ENCODE measurements at places on chromosomes 5 and 9. TPM values are rescaled to one million over a fixed set of nuclear protein-coding genes. Genes with fewer than 3 reads are reported as not detected.

GRCh38 chr9:89745601-89746376 lies 141.0 kb downstream of the GADD45G start:
- DNase-seq, result no peak
- no peak overlapping the region for H3K27ac ChIP-seq
- H3K4me1 ChIP-seq, result no peaks in the 10 kb centered on the region
- H3K4me3 ChIP-seq, result no peak overlapping the region
- no peaks in the 10 kb centered on the region for H3K27me3 ChIP-seq

DNA sequence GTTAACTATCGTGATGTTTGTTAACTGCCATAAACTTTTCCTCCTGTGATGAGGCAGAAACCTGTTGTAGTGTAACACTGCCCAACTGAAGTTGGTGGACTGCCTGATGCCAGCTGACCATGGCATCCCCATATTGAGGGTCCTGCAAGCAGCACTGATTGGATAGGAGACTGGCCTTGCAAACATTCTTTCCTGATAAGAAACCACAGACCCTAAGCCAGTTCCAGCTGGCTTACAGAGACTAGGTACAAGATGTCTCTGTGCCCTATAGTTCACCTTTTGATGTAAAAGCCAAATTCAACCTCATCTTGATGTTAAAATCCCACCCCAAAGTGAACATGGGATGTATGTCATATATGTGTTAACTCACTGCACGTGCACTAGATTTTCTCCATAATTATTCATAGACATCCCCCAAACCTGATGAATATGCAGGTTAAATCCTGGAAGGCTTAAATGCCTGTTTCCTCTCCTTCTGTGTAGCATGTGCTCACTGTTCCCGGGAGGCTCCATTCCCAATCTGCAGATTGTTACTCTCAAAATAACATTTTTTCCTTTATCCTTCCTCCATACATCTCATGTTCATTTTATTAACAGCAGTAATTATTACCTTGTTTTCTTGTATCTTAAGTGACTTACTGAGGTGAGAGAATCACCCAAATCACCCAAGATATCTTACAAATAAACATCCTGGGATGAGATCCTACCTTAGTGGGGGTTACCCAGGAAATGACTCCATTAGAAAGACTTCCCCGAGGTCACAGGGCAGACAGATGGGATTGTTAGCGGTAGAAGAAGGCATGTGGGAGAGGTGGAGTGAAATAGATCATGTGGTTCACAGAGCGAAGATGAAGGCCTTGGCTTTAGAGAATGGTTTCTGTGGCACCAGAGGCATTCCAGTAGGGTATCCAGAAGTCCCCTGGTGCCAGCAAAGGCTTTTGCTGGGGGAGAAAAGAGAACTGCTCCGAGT lies 566.7 kb downstream of the CCDC171 start:
- no peak for DNase-seq
- H3K27me3 ChIP-seq, result no peaks in the 10 kb centered on the region
- no peaks in the 10 kb centered on the region for H3K4me1 ChIP-seq
- H3K4me3 ChIP-seq, result no peak overlapping the region
- no peaks in the 10 kb centered on the region for H3K36me3 ChIP-seq
- no peak overlapping the region for H3K27ac ChIP-seq

MSMP gene
- total RNA-seq, result not detected

DNA sequence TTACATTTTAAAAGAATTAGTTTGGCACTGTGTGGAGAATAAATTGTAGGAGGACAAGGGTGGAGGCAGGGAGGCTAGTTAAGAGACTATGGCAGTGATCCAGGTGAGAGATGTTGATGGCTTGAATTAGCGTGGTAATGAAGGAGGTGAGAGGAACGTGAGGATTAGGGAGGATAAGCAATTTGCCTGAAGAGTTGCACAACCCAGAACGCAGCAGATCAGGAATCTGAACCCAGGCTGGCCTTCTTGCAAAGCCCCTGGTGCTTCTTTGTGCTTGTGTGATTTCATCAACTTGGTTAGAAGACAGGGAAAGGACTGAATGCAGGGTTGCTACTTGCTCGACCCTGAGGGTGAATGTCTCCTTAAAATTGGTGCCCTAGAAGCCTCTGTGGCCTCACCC lies 6.9 kb upstream of the SCAMP1 start:
- no peaks in the 10 kb centered on the region for H3K27me3 ChIP-seq
- H3K4me1 ChIP-seq, result no peaks in the 10 kb centered on the region
- no peak for DNase-seq
- no peak overlapping the region for H3K27ac ChIP-seq
- H3K4me3 ChIP-seq, result no peak overlapping the region

GRCh38 chr5:180391276-180391675 lies 38.1 kb upstream of the GFPT2 start:
- H3K4me3 ChIP-seq, result no peak overlapping the region
- H3K27ac ChIP-seq, result no peak overlapping the region
- H3K27me3 ChIP-seq, result no peaks in the 10 kb centered on the region
- no peaks in the 10 kb centered on the region for H3K36me3 ChIP-seq

GRCh38 chr9:19148187-19148586 lies 20.9 kb upstream of the PLIN2 start:
- no peaks in the 10 kb centered on the region for H3K27me3 ChIP-seq
- no peaks in the 10 kb centered on the region for H3K4me1 ChIP-seq
- H3K27ac ChIP-seq, result no peak overlapping the region
- H3K36me3 ChIP-seq, result no peaks in the 10 kb centered on the region
- H3K4me3 ChIP-seq, result no peak overlapping the region

SLC46A2 gene
- total RNA-seq, result 0.16 TPM

DNA sequence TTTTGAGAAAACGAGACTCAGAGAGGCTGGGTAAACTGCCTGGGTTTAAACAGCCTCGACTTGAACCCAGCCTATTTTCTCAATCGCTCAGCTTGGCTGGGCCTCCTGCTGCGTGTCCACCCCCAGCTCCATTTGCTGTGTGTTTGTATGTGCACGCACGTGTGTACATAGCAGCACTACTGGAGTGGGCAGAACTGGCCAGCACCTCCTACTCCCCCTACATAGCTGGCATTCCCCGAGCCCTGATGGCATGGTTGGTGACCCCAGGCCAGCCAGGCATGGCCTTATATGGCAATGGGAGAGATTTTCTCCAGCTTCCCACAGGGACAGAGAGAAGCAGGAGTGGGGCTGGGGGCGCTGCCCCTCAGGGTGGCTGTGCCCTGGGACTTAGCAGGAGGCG lies 4.1 kb downstream of the AIF1L start:
- no peak overlapping the region for H3K27ac ChIP-seq
- no peak for DNase-seq
- no peak overlapping the region for H3K4me3 ChIP-seq
- H3K36me3 ChIP-seq, result no peaks in the 10 kb centered on the region
- H3K27me3 ChIP-seq, result no peaks in the 10 kb centered on the region

GRCh38 chr9:272251-273213 lies 57.9 kb downstream of the DOCK8 start:
- H3K4me3 ChIP-seq, result no peak overlapping the region
- no peak for DNase-seq
- H3K27me3 ChIP-seq, result no peaks in the 10 kb centered on the region
- no peaks in the 10 kb centered on the region for H3K4me1 ChIP-seq
- no peak overlapping the region for H3K27ac ChIP-seq

- H3K4me1 ChIP-seq, result no peaks in the 10 kb centered on the region
- peaks cover 56% of the 10 kb centered on the region for H3K27me3 ChIP-seq
- H3K4me3 ChIP-seq, result peak within 1 kb of the TSS; percentile 75
- H3K36me3 ChIP-seq, result no peaks in the 10 kb centered on the region
- no peak for DNase-seq
- H3K27ac ChIP-seq, result peak within 1 kb of the TSS; percentile 84
Measured at GRCh38 chr5:93580927-93581445, at the start of gene NR2F1-AS1. TSS of gene NR2F1-AS1 (minus strand) at chr5:93581219.

ANKRD18B gene
- total RNA-seq, result not detected

DNA sequence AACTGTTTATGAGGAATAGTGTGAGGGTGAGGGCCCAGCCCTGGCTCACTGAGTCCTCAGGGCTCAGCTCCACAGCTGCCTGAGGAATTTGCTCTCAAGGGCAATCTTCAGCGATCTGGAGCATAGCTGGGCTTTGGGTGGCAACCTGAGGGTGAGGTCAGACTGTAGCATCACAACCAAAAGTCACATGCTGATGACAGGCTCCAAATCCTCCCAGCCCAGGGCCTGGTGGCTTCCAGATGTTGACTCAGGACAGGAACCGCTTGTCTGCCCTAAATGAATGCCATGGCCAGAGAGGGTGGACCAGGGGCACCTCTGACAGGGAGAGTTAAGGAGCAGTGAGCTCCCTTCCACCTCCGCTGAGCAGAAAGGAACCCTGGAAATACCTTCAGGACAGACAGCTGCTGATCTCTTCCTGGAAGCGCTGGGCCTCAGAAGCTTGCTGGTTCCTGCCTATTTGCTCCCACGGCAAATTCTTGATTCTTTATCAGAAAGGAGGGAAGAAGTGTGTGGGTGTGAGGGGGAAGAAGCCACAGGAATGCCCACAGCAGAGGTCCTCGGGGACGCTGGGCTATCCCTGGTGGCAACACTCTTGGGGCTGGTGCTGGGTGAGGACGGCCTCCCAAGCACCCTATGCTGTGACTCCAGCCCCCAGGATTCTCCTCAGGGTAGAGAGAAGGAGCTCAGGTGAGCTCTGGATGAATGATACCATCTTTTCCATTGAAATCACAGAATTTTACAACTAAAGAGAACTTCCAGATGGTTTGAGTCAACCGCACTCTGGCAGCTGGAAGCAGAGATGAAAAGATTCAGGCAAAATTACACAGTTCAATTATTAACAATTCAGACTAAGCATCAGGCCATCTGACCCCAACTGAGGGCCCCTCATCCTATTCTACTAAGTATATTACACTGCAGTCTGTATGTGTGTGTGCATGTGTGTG lies 13.8 kb upstream of the CTSL start:
- no peaks in the 10 kb centered on the region for H3K4me1 ChIP-seq
- no peaks in the 10 kb centered on the region for H3K36me3 ChIP-seq
- H3K27me3 ChIP-seq, result no peaks in the 10 kb centered on the region
- H3K27ac ChIP-seq, result peak overlapping the region; percentile 41

DNA sequence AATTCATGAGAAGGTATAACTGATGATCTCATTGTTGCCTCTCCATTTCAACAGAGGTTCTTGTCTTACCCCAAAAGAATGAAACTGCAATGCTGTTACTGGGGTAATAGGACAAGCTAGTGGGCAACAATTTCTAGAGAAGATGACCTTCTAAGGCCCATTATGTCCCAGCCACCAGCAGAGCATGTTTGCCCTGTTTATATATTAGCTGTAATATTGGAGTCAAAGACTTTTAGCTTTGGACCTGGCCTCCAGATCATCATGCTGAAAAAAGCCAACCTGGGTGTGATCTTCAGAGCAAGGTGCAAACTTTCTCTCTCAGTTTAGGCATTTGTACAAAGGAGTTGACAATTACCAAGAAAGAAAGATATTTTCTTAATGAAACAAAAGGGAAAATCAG lies 3.4 kb downstream of the ALDOB start:
- H3K27ac ChIP-seq, result no peak overlapping the region
- H3K4me3 ChIP-seq, result no peak overlapping the region
- H3K27me3 ChIP-seq, result no peaks in the 10 kb centered on the region
- no peaks in the 10 kb centered on the region for H3K36me3 ChIP-seq
- H3K4me1 ChIP-seq, result no peaks in the 10 kb centered on the region
- DNase-seq, result no peak

- no peaks in the 10 kb centered on the region for H3K4me1 ChIP-seq
- no peaks in the 10 kb centered on the region for H3K36me3 ChIP-seq
- peak overlapping the region; percentile 21 for H3K27ac ChIP-seq
- DNase-seq, result no peak
Measured at GRCh38 chr9:14080959-14081542, 232.9 kb downstream of the NFIB start.

GRCh38 chr5:112116371-112116770 lies 302.7 kb downstream of the EPB41L4A start:
- H3K36me3 ChIP-seq, result no peaks in the 10 kb centered on the region
- no peak for DNase-seq
- H3K27me3 ChIP-seq, result no peaks in the 10 kb centered on the region
- H3K4me3 ChIP-seq, result no peak overlapping the region

DNA sequence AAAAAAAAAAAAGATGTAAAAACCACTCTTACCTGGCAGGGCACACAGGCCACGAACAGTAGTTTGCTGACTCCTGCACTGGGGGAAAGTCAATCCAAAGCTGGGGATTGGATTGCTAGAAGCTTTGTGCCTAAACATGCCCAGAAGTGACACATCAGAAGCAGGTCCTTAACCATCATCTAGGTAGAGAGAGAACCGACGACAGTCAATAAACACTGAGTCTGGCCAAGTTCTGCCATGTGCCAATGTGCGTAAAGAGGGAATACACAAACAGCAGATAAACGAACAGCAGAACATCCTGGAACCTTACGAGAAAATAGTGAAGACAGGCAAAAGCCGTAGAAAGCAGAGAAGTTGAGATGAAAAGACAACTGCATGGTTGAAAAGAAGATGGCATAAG lies 14.9 kb downstream of the SFXN1 start:
- no peaks in the 10 kb centered on the region for H3K4me1 ChIP-seq
- no peak for DNase-seq
- no peaks in the 10 kb centered on the region for H3K36me3 ChIP-seq
- no peaks in the 10 kb centered on the region for H3K27me3 ChIP-seq
- no peak overlapping the region for H3K4me3 ChIP-seq

DNA sequence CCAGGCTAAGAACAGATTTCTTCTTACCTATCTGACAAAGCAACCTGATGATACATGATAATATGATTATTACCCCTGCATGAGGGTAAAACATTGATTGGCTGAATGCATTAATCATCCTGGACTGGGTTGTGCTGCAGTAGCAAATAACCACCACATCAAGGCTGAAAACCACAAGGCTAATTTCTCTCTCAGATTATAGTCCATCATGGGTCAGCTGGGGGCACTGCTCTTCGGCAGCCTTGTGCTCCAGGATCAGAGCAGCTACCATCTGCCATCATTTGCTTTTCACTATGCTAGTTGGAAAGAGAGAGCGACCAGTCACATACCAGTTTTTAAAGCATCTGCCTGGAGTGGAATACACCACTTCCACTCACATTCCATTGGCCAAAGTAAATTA lies 383.5 kb downstream of the RASEF start:
- H3K36me3 ChIP-seq, result no peaks in the 10 kb centered on the region
- no peak overlapping the region for H3K27ac ChIP-seq
- H3K4me1 ChIP-seq, result no peaks in the 10 kb centered on the region
- no peaks in the 10 kb centered on the region for H3K27me3 ChIP-seq
- H3K4me3 ChIP-seq, result no peak overlapping the region

DNA sequence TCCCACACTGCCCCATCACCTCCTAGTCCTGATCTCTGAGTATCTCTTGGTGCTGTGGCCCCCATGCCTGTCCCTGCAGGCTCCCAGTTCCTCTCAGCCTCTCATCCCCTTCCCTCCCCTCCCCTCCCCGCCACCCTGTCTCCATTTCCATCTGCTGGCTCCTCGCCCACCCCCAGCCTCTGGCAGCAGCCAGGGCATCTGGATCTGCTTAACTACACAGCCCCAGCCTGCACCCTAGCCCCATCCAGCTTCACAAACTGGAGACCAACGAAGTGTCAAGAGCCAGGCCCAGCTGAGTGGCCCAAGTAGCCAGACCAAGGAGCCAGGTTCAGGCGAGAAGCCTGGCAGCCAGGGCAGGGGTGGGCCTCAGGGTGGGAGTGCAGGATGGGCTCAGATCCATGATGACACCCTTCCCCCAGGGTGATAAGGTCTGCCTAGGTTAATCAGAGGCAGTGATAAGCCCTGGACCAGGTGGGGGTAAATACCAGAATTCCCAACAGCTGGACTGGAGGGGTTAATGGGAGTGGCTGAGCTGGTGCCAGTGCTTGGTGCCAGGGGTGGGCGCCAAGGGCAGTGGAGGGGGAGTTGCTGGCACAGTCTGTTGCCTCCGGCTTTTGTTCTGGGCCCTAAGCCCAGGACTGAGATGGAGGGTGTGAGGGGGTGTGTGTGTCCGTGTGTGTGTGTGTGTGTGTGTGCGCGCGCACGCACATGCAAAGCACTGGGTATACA lies 2.5 kb downstream of the IL11RA start:
- no peaks in the 10 kb centered on the region for H3K27me3 ChIP-seq
- peaks cover 11% of the 10 kb centered on the region for H3K4me1 ChIP-seq

Data from breast epithelium (tissue), 4 donors.